ENCODE measurements at places on chromosomes 1 and 21.
A peak's percentile ranks its signal among the peaks of the same experiment; 100 is the strongest.

DNA sequence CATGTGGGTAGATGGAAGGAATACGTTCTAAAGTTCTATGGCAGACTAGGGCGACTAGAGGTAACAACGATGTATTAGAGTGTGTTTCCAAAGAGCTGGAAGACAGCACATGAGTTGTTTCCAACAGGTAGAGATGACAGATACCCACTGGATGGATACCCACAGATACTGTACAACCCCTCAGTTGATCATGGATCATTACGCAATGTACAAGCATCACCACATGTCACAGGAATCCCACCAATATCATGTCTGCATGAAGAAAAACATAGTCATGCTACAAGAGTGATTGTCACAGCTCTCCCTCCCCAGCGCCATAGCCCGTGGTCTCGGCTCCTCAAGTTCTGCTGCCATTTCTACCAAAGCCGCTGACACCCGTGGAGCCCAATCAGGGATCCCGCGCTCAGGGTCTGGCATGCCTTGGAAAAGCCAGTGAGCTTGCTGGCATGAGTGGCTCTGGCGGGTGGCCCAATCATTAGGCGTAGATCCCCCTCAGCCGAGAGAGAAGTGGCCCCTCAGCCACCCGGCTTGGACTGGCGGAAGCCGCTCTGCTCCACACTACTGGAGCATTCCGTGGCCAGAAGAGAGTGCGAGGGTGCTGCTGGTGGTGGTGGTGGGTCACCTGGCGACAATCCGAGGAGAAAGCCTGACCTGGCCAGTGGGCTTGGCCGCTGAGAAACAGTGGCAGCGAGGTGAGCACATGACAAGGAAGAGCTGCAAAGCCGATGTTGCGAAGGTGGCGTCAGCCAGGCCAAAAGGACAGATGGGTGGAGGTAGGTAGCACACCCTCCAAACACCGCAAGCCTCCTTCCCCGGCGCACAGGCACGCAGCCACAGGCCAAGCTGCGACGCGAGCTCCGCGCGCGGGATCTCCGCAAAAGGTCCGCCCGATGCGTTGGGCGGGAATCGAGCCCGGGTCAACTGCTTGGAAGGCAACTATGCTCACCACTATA, 65.7 kb upstream of the FCGR2A start:
- DNase-seq = peak; percentile 47

DNA sequence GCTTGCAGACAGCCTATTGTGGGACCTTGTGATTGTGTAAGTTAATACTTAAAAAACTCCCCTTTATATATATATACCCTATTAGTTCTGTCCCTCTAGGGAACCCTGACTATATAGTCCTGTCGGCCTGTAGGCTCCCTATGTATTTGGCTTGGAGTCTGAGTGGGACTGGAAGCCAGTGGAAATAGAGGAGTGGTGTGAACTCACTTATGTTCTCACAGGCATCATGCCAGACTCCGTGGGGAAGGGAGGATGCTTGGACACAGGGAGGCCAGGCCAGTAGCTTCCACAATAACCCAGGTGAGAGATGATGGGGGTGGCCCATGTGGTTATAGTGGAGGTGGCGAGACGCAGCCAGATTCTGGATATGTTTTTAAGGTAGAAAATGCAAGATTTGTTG, 136.7 kb upstream of the SYT6 start:
- no peak for DNase-seq

- DNase-seq = no peak
Observed at GRCh38 chr1:22313321-22313720, 138.3 kb upstream of the ZBTB40 start.

DNA sequence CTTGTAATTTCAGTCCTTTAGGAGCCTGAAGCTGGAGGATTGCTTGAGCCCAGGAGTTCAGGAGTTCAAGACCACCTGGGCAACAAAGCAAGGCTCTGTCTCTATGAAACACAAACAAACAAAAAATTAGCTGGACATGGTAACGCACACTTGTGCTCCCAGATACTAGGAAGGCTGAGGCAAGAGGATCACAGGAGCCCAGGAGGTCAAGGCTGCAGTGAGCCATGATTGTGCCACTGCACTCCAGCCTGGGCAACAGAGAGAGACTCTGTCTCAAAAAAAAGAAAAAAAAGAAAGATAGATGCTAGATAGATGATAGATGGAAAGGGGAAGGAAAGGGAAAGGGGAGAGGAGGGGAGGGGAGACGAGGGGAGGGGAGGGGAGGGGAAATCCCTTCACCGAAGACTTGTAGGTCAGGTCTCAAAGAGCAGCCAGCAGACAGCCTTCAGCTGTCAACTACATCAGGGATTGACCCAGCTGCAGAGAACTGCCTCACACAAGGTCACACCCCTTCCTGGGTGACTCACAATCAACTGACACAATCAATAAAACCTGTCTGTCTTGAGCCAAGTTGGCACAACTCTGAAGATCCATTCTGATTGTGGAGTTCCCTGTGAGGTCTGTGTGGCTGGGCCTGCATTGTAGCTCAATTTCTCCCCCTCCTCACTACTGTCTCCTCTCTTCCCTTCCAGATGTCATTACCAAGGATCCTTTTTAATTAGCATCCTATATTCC, 200.6 kb downstream of the RGS7 start:
- DNase-seq = no peak

DNA sequence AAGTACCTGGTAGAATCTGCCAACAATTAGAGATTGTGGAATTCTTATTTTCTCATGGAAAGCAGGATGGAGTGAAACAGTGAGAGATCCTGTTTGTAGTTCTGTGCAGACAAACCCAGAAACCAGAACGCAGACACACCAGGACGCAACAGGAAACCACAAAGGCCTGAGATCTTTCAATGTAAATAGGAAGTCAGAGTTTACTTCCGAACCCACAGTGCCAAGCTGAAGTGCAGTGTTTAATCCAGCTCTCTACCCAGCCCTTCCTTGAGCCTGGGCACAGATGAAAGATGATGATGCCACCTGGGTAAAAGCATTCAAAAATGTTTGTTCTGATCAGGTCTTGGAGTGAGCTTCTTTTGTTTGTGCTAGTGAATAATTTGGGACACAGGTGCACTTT, 244.2 kb upstream of the HOOK1 start:
- DNase-seq = no peak

DNA sequence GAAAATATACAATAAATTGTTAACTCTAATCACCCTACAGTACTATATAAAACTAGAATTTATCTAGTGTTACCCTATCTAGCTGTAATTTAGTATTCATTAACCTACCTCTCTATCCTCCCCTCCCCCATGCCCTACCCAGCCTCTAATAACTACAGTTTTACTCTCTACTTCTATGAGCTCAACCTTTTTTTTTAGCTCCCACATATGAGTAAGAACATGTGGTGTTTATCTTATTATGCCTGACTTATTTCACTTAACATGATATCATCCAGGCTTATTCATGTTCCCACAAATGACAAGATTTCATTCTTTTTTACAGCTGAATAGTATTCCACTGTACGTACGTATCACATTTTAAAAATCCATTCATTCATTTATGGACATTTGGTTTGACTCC, 46.0 kb upstream of the WARS2 start:
- DNase-seq = no peak

DNA sequence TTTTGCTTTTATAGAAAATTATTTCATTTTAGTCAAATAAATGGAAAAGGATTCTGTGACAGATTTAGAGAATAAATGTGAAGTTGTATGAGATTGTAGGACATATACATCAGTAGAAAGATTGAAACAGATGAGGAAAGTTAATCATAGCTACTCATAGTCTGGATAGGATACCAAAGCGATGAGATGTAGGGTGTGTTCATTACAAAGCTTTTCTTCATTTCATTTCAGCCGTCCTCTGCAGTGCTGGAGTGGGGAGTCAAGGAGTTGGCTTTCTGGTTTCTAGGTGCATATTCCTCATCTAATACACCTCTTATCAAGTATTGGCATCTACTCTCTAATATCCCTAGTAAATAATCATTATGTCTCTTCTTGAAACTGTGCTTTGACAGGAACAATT, 149.5 kb upstream of the NEGR1 start:
- DNase-seq = no peak

DNA sequence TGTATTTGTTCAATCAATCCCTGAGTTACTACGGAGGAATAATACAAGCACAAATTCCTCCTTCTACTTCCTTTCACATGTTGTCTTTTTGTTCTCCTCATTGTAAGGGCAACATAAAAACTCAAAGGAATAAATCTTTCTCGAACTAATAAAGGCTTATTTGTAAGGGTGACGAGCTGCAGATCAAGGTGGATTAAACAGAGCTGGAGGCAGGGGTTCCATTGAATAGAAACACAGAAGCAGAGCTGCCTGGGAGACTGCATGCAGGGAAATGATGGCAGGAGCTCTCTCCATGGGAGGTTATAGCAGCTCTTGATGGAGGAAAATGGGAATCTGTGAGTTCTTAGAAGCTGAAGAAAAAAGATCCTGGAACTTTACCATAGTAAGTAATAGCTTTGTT, 160.2 kb downstream of the CYYR1 start:
- DNase-seq = no peak

- DNase-seq = no peak
Observed at GRCh38 chr1:231631717-231632116, 5.1 kb downstream of the DISC1 start.

DNA sequence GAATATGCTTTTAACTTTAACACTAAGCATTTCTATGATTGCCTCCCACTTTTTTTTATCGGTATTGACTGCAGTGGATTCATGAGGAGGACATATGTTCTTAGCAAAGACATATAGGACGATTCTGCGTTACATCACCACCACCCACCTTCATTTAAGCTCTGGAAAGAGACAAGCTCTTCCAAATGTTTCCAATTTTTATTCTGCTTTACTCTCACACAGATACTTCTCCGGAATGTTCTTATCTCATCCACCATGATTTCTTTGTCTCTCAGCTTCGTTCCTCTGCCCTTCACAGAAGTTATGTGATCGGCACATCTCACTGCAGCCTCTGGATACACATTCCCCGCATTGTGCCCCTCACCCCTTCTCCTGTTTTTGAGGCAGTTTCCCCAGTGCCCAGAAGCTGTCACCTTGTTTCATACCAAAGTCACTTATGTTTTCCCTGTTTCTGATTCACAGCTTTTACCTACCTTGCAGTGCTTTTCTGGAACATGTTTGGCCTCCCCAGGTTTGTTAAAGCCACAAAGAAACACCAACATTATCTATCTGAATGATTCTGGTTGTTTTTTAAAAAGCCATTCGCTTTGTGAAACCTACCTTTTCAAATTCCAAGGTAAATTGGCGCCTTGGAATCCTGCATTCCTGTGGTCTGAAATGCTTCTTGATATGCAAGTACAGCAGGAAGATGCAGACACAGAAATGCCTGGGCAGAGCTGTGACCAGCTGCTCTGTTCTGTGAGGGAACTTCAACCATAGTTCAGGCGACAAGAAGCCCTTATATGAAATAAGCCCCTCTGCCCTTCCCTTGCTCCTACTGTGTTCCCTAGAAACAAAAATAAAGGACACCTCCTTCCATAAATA, 1020.2 kb downstream of the TTLL7 start:
- DNase-seq = peak; percentile 36

GRCh38 chr1:87226341-87226760, 102.3 kb upstream of the LMO4 start:
- peak; percentile 27 for DNase-seq

DNA sequence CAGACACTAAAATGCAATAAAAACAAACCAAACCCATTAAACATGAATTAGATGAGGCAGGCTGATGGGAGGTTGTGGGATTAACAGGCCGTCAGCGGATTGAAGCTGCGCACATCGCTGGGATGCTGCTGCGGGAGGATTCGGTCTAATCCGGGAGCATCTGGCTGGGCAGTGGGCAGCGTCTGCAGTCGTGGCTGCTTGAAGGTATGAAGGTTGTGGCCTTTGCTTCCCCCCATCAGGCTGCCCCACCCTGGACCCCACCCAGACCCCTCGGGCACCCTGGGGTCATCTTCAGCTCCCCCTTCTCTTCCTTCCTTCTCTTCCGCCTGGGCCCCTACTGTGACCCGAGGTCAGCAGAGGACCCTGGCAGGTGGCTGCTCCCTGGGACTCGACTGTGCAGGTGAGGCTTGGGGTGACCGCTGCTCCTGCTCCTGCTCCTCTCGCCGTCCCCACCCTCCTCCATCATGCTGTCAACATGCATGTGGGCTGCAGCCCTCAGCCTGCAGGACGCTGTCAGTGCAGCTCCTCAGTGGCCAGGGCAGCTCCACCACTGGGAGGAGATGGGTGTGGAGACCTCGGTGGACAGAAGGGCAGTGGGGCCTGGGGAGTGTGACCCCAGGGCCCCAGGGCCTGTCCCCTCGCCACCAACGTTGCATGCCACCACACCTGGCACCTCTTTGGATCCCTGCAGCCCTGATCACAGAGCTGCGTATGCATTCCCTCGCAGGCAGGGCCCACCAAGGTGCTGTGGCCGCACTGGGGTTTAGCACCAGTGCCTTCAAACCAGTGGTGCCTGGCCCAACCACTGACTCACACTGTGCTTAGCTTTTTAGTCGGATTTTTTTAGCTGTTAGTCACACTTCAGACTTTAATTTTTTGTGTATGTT, 112.2 kb upstream of the COL6A1 start:
- DNase-seq = no peak

GRCh38 chr1:231701306-231701705, 74.7 kb downstream of the DISC1 start:
- no peak for DNase-seq

DNA sequence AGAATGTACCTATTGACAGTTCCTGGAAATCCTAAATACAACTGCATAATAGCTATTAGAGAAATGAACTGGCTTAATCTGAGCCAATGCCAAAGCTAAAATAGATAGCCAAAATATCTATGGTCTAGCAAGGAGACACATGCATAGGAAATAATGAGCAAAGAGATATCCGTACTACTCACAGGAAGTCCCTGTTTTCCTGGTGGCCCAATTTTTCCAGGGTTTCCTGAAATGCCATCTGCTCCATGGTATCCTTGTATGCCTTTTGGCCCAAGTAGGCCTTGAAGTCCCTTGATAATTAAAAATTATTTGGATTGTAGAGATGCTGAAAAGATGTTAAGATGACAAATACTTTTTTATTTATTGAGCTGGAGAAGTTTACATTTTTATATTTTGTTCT, 108.4 kb upstream of the ZNHIT6 start:
- DNase-seq = no peak

DNA sequence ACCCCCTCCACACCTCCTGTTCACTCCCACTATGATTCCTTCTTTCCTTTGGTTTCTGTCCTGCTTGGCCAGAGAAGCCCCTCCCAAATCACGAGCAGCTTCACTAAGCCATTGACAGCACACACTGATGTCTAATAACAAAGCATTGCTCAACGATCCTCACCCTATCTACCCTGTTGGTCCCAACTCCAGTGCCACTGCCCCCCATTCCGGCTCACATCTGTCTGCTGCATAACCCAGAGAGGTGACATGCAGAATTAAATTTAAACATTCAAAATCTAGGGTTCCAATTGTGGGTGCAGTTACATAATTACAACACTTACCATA, 236.9 kb downstream of the TTLL7 start:
- no peak for DNase-seq

GRCh38 chr1:160206036-160206389, 829 bp downstream of the PEA15 start:
- no peak for DNase-seq

DNA sequence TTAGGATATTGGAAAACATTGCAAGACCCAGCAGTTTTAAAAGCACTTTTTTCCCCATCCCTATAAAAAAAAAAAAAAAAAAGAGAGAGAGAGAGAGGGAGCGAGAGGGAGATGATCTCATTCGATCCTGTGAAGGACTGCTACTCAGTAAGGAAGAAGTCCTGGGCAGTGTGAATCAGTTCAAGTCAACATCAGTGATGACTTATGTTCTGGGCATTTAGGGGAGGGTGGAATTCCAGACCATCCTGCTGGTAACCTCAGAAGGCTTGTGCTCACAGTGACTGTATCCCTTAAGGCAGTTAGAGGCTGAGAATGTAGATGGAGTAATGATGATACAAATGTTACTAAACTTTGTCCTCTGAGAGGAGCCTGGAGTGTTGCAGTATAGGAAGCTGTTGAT, 151.4 kb downstream of the TGFB2 start:
- no peak for DNase-seq

All from WTC11 (cell line).